ENCODE measurements at places on chromosomes 2 and 18.

DNA sequence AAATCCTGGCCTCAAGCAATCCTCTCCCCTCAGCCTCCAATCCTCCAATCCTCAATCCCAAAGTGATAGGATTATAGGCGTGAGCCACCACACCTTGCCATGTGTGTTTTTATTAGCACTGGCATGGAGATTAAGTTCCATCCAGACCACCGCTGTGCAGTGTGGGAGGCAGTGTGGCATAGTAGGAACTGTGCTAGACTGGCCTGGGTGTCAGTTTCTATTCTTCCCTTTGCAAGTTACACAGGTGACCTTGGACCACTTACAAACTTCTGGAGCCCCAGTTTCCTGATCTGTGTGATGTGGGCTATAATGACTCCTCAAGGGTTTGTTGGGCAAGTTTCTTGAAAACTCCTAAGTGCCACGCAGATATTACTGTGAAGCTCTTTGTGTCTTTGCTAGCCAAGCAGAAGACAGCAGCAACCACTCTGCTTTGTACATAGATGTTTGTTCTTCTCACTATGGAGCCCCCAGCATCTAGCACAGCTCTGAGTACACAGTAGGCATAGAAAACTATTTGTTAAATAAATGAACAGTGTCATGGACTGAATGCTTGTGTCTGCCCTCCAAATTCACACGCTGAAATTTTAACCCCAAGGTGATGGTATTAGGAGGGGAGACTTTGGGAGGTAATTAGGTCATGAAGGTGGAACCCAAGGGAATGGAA, 93.0 kb downstream of the LBH start:
- no peak for DNase-seq

DNA sequence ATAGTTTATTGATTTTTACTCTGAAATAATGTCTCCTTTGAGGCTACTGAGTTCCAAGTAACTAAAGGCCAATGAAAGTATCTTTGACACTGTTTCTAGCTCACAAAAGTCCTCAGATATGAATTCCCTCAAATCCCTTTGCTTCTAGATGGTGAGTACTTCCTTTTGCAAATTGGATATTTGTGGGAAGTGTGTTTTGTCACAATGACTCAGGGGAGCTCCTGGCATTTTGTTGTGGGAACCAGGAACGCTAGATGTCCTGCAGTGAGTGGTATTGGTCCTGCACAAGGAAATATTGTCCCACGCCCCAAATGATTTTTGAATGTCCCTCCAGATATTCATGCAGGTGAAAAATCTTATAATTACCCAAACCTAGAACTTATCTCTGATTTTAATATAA, 24.3 kb downstream of the TACR1 start:
- no peak for DNase-seq

GRCh38 chr2:164178835-164179465, 442.3 kb downstream of the GRB14 start:
- no peak for DNase-seq

GRCh38 chr18:61596296-61596695, 263.1 kb downstream of the CDH20 start:
- DNase-seq, result no peak

- no peak for DNase-seq
These were observed 740.3 kb upstream of the HS6ST1 start for GRCh38 chr2:129058981-129059380.

DNA sequence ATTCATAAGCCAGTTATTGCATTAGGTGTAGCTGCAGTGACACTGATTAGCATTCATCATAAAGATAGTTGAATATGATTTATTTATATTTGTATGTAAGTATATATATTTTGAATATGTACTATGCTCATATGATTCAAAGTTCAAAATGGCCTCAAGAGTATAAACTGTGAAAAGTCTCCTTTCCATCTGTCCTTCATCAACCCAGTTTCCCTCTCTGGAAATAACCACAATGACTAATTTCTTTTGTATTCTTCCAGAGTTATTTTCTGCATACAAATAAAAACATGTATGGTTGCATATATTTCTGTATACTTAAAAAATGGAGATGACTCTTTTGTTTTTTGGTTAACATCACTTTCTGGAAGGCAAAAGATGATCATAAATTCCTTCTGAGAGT, 95.2 kb downstream of the CAMKMT start:
- no peak for DNase-seq

DNA sequence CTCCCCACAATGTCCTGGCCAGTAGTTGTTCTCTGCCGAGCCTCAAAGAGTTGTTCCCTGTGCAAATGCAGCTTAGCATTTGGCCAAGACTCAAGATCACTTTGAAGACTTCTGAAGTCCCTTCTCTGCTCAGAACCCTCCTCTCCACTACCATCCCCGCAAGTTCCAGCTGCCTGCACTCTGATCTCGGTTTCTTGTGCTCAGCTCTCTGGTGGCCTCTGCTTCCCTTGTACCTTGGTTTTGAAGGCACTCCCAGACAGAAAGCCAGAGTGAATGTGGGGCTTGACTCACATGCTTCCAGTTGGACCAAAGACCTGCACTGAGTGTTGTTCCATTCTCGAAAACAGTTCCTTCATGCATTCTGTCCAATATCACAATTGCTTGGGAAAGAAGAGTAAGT, 28.6 kb downstream of the CRACDL start:
- no peak for DNase-seq

GRCh38 chr2:70115646-70116442, 28.6 kb downstream of the PCBP1 start:
- no peak for DNase-seq

DNA sequence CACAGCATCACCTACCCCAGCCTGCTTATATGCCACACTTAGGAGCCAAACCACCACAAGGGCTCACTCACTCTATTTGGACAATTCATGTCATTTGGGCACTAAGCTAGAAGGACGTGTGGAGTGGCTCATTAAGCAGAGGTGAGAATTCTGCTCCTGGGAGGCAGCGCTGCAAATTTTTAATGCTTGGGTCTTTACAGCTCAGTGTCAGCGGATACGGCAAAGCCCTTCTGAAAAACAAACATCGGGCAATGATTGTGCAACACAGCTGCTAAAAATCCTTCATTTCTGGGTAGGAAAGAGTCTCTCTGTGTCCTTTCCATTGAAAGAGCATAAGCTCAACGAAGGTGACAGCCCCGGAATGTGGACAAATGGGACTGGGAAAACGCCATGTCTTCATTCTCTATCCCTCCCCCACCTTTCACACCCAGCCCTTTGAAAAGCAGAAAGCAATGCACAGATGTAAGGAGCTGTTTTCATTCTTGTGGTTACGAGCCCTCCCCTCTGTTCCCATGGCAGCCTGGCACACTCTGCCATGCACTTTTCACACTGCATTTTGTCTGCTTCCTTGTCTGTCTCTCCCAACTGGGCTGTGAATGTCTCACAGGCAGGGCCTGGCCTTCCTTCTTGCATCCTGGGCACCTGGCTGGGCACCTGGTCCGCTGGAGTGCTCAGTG, 16.0 kb downstream of the TMEM177 start:
- DNase-seq, result no peak

- DNase-seq, result no peak
These were observed 120.2 kb downstream of the NFATC1 start for GRCh38 chr18:79515944-79516351.

GRCh38 chr2:12479065-12479601, 237.6 kb upstream of the TRIB2 start:
- DNase-seq, result no peak

DNA sequence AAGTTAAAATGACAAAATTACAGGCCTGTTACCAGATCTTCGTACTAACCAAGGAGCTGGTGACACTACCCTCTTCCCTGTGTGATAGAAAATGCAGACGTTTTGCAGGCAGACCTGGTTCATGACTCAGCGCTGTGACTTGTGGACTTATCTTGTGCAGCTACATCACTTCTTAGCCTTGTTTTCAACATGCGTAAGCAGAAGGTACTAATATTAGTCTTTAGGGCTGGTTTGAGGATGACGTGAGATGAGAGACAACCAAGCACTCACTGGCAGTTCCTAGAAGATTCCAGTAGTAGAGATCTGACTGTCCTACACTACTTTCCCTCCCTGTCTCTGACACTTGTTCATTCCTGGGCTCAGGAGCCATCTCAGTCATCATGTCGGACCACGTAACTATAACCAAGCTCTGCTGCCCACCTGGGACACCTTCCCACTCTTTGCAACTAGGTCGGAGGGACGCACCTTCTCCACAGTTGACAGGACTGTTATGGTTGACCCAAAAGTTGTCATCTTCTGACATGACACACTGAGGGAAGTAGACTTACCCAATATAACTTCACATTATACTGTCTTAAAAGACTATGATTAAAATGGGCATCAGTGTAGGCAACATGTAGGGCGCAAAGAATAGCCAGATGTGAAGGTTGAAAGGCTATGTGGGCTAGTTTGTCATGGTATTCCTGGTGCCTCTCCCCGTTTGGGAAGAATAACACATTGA, 64.8 kb downstream of the TNFRSF11A start:
- DNase-seq, result no peak

- no peak for DNase-seq
These were observed 26.8 kb downstream of the LAMA1 start for GRCh38 chr18:7090771-7091170.

DNA sequence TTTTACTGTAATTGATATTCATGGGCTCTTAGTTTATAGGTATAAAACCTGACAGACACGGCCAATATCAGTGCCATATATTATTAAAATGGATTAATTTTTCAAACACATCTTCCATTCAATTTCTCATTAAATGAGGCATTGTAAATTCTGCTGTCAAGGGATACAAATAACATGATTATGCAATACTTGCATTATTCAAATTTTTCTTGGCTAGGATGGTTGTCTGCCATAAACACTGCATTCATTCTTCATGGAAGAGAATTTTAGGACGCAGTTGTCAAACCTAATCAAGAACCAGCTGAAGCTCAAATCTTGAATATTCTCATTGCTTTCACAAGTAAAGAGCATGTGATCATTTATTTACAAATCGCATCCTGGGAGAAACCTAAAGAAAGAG, 255.6 kb downstream of the RDH14 start:
- no peak for DNase-seq

DNA sequence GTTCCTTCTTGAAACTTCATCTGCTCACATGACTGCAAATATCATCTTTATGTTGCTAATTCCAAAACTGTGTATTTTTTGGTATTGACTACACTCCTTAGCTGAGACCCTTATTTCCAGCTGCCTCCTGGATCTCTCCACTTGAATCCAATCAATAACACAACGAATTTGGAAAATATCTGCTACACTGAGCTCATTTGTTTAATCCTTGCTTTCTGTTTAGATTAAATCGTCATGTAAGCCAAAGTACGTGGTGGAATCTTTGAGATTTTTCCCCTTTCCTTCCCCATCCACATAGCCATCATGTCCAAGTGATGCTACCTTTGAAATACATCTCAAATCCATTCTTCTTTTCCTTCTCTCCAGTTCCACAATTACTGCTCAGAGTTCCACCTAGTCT, 15.6 kb downstream of the OTX1 start:
- DNase-seq, result no peak

DNA sequence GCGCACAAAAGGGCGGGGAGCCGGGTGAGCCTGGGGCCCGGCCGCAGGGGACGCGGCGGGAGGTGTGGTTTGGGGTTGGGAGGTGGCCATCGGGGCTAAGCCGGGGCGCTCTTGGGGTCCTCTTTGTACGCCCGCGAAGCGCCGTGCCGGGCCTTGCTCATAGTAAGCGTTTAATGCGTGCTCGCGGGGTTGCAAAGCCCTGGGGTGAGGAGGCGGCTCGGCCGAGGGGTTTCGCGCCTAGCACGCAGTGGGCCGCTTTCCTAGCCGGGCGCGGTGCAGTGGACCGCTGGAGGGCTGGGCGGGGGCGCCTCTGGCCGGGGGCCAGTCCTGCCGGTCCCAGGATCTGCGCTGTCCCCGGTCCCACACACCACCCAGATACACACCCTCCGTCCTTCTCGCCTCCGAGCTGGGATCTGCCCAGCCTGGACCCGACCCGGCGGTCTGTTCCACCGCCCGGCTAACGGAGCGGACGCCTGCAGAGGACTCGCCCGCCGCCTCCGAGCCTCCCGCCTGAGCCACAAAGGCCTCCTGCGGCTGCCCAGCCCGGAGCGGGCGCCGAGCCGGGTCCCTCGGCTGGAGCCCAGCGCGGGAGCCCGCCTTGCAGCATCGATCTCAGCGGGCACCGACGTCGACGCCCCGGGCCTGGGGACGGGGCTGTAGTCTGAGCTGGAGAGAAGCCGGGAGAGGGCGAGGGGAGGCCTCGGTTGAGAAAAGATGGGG, 564 bp downstream of the DPYSL5 start:
- DNase-seq, result no peak

DNA sequence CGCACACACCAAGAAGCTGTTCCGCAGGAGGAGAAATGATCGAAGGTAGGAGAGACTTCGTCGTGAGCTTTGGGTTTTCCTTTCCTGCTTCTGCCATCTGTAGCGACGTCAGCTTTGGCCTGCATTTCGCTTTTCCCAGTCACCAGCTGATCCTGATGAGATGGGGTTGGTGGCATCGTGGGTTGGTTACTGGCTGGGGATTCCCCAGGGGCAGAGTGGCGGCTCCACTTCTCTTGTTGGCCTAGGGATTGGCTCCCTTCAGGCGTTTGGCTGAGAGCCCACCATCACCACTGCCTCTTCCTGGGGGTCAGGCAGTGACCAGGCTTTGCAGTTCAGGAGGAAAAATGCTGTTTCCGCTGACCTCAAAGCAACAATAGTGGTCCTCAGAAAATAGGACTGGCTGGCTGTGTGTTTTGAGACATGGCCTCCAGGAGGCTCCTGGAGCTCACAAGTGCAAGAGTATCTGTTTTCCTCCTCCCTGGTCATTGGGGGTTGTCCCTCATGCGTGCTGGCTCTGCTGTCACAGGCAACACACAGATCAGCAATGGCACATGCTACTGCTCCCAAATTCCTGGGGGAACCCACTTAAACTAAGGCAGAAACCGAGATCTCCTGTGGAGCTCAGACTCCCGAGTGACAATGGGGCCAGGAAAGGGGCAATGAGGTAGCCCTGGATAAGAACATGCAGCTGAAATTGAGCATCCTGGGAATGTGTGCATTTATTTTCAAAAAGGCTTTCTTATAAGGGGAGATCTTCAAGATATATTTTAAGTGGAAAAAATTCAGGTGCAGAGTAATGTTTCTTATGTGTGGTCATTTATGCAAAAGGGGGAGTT, 173.0 kb downstream of the CTIF start:
- DNase-seq, result no peak

- no peak for DNase-seq
These were observed 635.7 kb upstream of the FAM98A start for GRCh38 chr2:34234823-34235222.

DNA sequence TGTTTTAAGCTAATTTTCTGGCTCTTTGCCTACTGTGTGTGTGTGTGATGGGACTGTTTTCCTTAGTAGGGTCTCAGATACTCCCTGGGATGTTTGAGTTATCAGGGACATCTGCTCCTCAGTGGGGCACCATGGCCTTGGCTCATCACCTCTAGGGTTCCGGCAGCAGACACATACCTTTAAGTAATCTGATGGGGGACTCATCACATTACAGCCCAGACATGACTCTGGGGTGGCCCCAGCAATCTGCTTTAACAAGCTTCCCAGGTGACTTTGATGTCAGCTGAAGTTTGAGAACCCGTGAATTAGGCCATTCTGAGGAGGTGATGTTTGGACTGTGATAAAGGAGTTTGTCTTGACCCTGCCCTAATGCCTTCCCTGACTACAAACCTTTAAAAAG, 38.8 kb downstream of the DDX18 start:
- no peak for DNase-seq
